ENCODE measurements at places on chromosomes 12 and 14.

GRCh38 chr14:55180434-55180833 lies 11.0 kb downstream of the DLGAP5 start:
- DNase-seq: no peak

GRCh38 chr14:83734431-83734830 lies 1795.5 kb upstream of the FLRT2 start:
- no peak for DNase-seq

- DNase-seq: no peak
Measured at GRCh38 chr12:69332815-69333358, 15.3 kb upstream of the LYZ start.

DNA sequence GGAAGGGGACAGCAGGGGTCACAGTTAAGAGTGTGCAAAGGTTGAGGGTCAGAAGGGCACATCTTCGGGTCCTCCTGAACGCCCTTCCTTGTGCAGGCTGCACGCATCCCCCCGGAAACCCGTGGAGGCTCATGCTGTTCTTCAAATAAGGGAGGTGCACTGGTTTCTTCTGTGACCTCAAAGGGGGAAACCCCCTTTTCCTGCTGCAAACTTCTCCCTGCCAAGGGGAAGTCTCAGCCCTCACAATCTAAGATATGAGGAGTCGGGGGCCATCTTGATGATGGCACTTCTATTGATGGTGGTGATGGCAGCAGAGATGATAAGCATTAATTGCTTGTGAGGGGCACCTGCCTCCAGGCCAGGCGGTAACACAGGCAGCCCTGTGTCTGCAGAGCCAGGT lies 40.0 kb downstream of the ISCA2 start:
- DNase-seq: no peak

GRCh38 chr12:108214486-108214885 lies 85.4 kb downstream of the WSCD2 start:
- no peak for DNase-seq

DNA sequence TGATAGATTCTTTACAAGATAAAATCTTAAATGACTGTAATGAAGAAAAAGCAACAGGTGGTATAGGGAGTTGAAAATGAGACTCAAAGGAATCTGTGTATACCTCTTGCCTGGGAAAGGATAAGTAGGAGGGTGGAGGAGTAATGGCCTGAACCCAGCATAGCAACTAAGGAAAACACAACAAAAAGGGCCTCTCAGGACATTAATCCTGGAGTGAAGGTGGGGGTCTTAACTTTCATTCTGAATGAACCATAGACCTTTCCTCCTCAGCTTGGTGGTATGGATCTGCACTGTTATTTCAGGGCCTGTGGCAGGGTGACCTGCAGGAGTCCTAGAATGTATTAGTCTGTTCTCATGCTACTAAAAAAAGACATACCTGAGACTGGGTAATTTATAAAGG lies 185.6 kb downstream of the AKAP6 start:
- no peak for DNase-seq

GRCh38 chr12:112450725-112451124 lies 32.0 kb downstream of the PTPN11 start:
- DNase-seq: no peak

DNA sequence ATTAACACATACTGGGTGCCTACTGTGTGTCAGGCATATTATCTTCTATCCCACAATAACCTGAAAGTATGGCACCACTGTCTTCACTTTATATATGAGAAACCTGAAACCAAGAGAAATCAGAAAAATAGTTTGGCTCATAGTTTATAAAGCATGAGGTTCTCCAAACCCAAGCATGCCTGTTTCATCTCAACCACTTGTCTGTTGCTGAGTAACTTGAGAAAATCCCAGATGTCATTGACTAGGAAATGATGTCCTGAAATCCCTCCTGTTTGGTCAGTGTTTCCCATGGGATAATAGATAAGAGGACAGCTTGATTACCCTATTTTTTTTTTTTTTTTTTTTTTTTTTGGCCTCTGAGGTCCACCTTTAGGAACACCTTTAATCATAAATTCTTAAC lies 2.6 kb upstream of the IFNG-AS1 start:
- no peak for DNase-seq

- no peak for DNase-seq
Measured at GRCh38 chr12:108430245-108430644, 84.8 kb upstream of the FICD start.

DNA sequence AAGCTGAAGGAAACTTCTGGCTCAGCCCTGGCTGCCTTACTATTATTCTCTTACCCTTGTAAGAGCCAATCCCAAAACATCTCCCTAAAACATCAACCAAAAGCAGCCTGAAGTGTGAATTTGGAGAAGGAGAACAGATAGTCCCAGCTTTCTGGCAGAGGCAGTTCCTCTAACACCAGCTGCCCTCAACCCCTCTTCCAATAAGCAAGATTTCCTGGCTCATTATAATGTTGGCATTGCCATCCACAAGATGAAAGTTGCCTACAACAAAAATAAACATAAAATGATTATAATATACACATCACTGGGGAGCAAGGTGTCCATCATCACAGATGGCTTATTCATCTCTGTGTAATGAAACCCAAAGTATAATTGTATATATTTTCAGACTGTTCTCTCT lies 352.5 kb upstream of the CCDC196 start:
- DNase-seq: no peak

DNA sequence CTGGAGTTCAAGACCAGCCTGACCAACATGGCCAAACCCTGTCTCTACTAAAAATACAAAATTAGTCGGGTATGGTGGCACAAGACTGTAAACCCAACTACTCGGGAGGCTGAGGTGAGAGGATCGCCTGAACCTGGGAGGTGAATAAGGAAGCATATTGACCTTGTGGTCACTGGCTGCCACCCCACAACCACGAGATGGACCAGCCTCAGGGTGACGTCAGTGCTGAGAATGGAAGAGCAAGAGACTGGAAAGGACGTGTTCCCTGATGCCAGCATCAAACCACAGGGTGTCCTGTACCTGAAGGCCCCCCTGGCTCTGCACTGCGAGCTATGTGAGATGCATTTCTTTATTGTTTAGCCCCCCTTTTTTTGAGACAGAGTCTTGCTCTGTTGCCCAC lies 45.9 kb upstream of the BDKRB2 start:
- no peak for DNase-seq

DNA sequence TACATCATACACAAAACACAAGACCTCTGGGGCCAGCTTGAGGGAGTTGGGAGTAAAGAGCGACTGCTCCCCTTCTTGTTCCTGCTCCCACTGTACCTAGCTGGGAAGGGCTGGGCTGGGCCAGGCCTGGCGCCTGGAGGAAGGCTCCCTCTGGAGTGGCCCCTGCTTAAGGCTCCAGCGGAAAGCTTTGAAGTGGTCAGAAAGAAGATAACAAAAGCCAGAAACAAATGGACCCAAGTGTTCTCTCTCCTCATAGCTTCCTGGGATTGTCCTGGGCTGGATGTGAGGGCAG lies 25.3 kb downstream of the PRPF40B start:
- DNase-seq: no peak

GRCh38 chr12:52014567-52015530 lies 8.1 kb downstream of the TAMALIN start:
- no peak for DNase-seq

Data from stimulated activated CD8-positive, alpha-beta memory T cell treated with anti-CD3 and anti-CD28 coated beads, Interleukin-15, amount 100 ng/mL, for 48 hours (primary cell).